ENCODE measurements at places on chromosomes 1 and 21.

GRCh38 chr1:229431284-229432115 lies 2.4 kb downstream of the ACTA1 start:
- DNase-seq = no peak

DNA sequence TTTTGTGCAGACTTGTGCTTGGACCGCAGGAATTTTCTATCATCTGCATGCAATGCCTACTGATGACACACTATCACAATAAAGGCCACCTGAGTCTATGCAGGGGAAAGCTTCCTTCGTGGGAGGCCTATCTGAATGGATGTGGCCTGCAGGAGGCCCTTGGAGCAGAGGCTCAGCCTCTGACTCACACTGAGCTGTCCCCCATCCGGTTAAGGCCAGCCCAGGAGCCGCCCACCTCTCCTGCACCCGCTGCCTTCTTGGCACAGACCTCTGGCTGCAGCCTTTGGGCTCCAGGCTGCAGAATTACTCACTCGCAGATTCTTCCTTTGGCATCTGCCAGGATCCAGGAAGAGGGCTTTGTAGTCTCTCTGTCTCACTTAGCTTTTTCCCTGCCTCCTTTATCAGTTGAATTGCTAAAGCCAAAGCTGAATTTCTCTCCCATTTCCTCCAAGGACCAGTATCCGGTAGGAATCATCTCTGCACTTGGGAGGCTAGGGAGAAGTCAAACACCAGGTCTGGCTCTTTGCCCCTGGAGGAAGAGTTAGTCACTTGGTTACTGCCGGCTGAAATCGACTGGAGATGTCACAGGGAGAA lies 65.1 kb upstream of the JUN start:
- peak; percentile 99 for DNase-seq

DNA sequence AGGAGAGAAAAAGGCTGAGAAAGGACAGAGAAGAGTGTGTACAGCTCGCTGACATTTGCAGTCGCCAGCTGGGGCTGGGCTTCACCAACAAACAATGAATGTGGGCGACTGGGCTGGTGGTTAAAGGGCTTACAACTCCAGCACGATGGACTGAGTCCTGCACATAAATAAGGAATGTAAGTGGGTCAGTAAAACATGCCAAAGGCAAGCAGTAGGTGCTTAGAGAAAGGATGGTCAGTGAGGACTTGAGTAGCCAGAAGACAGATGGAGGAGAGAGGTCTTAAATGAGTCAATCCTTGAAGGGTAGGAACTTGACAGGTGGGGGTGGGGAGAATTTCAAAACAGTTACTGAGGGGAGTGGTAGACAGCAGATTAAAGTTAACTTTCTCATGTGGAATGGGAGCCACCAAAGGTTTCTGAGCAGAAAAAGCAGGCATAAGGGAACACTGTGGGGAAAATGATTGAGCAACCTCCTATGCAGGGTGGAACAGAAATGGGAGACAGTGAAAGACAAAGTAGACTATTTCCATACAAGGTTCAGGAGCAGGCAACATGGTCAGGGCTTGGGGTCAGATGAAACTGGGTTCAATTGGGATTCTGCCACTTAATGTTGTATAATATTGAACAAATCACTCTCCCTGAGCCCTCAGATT lies 37.4 kb downstream of the GADD45A start:
- DNase-seq = peak; percentile 14

- no peak for DNase-seq
Measured at GRCh38 chr1:200006711-200007110, 20.8 kb upstream of the NR5A2 start.

- DNase-seq = no peak
Measured at GRCh38 chr1:17465228-17465627, 25.8 kb upstream of the RCC2 start.

GRCh38 chr1:84719543-84720217 lies 29.4 kb upstream of the SSX2IP start:
- DNase-seq = peak; percentile 63

GRCh38 chr1:51583532-51583931 lies 33.4 kb upstream of the OSBPL9 start:
- DNase-seq = peak; percentile 34

GRCh38 chr1:221408117-221408803 lies 333.6 kb downstream of the DUSP10 start:
- no peak for DNase-seq

DNA sequence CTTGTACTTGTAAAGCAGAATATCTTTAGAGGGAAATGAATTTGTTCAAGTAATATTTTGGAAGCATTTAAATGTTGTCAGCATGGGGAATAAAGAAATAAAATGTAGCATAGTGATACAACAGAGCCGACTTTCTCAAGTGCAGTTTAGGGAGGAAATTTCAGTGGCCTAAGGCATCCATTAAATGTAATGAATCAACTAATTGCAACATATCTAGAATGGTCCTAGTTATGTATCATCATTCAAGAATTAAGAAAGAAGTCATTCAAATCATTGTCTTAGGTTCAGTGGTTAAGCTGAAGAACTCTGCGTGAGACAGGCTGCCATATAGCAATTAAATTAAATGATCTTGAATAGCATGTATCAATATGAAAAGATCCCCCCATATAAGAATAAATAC lies 360.7 kb downstream of the TBX15 start:
- DNase-seq = peak; percentile 28

DNA sequence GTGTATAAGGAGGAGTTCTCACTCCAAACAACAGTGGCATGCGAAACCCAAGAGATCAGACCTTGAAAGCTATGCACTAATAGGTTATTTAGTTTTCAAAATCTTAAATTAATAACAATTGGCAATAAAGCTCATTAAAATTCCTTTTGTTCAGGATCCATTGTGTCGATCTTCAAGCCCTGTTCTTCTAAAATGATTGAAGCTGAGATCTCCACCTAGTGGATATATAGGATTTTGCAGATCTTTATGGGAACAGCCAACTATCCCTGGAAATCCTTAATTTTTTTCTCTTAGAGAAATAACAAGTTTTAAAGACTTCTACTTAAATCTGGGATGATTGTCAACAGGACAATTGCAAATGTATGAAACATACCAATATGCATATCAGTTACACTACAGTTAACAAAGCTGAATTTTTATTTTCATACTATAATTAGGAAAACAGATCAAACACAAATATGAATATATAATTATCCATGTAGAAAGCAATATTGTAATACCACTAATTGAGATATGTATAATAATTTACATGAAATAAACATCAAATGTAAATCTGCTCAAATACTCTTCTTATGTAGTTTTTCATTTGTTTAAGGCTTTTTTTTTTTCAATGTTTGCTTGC lies 43.3 kb downstream of the LRRC53 start:
- peak; percentile 35 for DNase-seq

- DNase-seq = no peak
Measured at GRCh38 chr1:1867164-1867563, 23.7 kb downstream of the GNB1 start.

- DNase-seq = no peak
Measured at GRCh38 chr1:107851418-107851817, 113.6 kb downstream of the VAV3 start.

DNA sequence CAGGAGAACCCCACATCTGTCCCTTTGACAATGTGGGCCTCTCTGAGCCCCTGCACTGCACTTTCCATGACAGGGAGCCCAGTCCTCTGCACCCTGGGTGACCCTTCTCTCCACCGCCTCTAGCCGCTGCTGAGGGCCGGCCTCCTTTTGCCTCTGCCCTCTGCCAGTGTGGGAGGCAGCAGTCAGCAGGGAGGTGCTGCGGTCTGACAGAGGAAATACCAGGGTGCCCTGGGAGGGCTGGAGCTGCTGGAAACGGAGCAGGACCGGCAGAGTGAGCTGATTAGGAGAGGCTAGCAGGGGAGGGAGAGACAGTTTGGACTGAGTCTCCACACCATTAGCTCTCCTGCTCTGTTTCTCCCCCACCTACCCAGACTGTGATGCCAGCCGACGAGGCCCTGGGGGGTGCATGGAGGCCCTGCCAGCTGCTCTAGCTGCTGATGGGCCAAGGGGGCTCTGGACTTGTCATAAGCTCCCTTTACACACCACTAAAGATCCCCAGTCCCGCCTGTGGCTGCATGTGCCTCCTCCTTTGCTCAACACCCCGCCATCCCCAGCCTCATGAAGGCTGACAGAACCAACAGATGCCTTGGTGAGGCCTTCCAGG lies 171.1 kb upstream of the KLHDC7A start:
- DNase-seq = no peak

GRCh38 chr1:217053676-217054075 lies 330.4 kb upstream of the ESRRG start:
- DNase-seq = no peak

GRCh38 chr1:153375511-153375910 lies at the start of gene S100A12:
Gene S100A12, minus strand, starts transcription at chr1:153375621. Its CDS starts 1,029 bp downstream, at chr1:153374592.
- DNase-seq = peak; percentile 77

DNA sequence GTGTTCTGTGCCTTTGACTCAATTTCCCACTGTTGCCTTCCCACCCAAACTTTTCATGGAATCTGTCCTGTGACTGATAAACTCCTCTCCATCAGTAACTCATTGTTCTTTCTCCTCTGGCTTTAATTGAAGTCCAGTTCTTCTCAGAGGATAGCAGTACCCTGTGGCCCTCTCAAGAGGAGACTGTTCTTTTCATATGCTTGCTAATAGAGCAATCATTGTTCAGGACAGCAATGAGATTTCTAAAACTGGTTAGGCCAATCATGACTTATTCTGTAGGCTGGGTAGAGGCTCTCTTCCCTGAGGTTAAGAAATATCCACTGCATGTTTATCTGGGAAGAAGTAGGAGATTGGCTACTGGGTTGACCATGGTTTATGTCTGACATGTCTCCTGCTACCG lies 98.8 kb downstream of the CHD1L start:
- DNase-seq = no peak

DNA sequence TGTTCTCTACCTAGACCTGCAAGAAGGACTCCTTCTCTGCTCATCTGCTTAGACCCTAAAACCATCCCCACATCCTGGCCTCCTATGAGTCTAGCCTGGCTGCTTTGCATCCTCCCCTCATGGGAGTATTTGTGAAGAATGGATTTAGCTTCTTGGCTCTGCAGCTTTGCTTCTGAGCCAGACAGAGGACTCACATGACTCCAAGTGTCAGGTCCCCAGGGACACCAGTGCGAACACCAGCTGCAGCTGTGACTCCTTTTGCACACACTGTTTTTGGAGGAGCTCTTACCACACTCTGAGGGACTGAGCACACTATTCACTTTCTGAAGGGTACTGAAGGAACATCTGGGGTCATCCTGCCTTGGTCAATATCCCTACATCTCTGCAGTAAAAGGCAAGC lies 131.8 kb upstream of the SGIP1 start:
- DNase-seq = peak; percentile 64

DNA sequence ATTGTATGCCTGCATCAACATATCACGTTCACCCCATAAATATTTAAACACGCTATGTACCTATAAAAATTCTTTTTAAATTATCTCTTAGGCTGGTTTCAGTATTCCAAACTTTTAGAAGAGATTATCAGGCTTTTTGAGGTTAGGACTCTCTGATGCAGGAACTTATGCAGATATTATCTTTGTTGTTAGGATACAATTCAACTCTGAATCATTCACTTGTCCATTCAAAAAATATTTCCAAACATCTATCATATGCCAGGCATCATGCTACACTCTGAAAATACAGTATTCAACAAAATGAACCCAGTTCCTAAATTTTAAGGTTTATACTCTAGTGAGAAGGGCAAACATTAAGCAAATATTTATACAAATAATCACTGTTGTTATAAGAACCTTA lies 40.5 kb downstream of the ASH1L start:
- DNase-seq = no peak

DNA sequence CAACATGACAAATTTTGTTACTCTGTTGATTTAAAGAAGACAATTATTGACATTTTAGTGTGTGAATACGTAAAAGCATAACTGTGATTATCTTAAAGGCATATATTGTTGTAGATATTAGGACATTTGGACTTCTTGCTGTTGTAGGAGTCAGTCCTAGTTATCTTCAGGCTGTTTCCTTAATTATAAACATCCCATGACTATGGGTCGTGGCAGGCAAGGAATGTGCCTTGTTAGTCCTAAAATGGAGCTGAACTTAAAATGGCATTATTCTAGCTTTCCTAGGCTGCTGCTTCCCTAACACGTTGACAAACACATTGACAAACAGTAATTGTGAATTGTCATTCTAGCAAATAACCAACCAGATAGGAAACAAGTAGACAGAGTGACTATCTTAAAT lies 4.4 kb upstream of the MPZL1 start:
- DNase-seq = peak; percentile 41

Measured in fibroblast of skin of right quadriceps (primary cell).